Fibroblast of skin of right quadriceps (primary cell): ENCODE measurements at places on chromosomes 6 and 20.

- DNase-seq, result no peak
These were observed 2.8 kb upstream of the MYLIP start for GRCh38 chr6:16126056-16126455.

DNA sequence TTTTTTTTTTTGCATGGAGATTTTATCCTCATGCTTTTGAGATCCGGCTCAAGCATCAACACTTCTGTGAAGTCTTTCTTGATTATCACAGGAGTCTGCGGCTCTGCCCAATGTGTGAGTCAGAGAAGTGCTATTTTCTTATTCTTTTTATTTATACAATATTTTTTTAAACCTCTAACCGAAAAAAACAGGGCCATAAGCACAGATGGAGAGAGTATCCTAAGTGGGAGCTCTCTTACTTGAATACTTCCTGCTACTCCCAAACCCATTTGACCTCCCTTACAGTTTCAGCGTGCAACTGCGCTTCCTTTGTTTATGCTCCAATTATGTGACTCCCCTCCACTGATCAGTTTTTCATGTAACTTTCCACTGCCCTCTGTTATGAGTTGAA is 8.7 kb upstream of the ATXN1 start:
- DNase-seq, result peak; percentile 92

GRCh38 chr6:54308289-54308985 is at the start of gene TINAG:
TINAG (plus strand) TSS chr6:54308441; CDS start chr6:54308551, 110 bp downstream.
- no peak for DNase-seq

GRCh38 chr6:137051790-137052472 is 7.2 kb upstream of the IL20RA start:
- DNase-seq, result no peak

- DNase-seq, result peak; percentile 26
These were observed 90.6 kb upstream of the CD83 start for GRCh38 chr6:14026831-14027539.

- DNase-seq, result peak; percentile 1
These were observed 579.5 kb downstream of the TFAP2B start for GRCh38 chr6:51398064-51398705.
